Ovary (tissue), 10 donors: ENCODE measurements at places on chromosomes 2 and 18. TPM values are rescaled to one million over a fixed set of nuclear protein-coding genes. Genes with fewer than 3 reads are reported as not detected.

- DNase-seq, result no peak
These were observed 14.5 kb downstream of the VIT start for GRCh38 chr2:36710858-36711515.

GRCh38 chr18:51160646-51161045, 36.8 kb downstream of the MEX3C start:
- no peak for DNase-seq

DNA sequence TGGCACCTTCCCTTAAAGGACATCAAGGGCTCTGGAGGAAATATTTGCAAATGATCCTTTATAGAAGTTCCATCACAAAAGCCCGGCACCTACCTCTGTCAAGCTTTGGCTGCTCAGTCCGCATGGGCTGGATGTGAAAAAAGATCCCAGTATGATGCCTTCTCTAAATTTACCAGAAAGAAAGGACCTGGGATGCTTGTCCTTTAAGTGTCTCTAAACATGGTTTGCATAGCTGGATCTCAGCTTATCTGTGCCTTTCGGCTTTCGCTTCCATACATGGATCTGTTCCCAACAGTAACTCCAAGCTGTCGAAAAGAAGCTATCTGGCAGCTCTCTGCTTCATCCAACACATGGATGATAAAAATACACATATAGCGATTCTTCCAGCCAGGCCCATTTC, 60.4 kb upstream of the SLC8A1 start:
- DNase-seq, result no peak

DNA sequence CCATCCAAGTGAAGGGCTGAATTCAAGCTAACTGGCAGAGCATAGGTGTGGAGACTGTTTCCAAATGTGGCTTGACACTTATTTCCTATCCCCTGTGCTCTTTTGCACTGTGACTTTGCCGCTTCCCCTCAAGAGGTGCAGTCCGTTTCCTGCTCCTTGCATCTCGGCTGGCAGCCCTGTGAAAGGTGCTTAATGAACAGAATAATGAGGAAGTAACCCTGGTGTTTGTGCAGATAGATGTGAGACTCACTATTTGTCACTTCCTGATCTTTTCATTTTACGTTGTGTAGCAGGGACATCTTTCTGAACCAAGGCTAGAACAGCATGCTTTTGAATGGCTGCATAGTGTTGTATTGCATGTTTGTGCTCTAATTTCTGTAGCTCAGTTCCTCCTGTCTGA, 60.8 kb downstream of the CEP192 start:
- DNase-seq, result no peak

The RGPD3 gene
- 0.18 TPM for total RNA-seq

The DNAH7 gene
- 0.86 TPM for total RNA-seq

DNA sequence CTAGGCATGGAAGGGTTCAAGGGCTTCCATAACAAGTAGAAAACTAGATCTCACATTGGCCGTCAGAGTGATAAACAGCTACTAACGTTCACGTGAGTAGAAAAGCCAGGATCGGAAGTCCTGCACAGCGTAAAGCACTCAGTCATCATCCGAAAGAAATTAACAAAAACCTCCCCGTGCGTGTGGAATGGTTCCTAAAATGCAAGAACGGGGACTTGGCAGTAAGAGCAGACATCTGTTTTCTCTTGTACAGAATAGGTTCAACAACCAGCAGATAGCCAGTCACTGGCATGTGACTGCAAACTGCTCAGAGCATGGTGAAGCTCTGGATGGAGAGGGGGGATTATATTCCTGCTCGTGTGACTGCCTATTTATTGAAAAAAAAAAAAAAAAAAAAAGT, 106.9 kb upstream of the ITGB6 start:
- DNase-seq, result peak; percentile 49

- DNase-seq, result no peak
These were observed 87.1 kb downstream of the SS18 start for GRCh38 chr18:26003356-26003755.

DNA sequence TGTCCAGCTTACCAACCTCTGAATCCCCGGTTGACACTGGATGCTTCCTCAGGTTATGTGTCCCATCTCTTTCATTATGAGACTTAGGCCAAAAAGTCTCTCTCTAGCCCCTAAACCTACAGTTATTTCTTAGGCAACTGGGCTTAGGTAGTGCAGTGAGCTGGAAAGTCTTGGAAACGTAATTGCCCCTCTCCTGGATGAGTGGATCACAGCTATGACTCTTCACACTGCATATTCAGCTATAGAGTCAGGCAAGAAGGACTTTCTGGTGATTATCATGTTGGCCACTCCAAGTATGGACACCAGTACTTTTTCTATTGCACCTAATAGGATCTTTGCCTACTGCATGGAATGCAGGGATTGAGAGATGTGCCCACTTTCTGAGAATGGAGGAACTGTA, 458.3 kb upstream of the CELF4 start:
- no peak for DNase-seq

The CACNB4 gene
- 0.83 TPM for total RNA-seq

- no peak for DNase-seq
These were observed 347.9 kb downstream of the ADCYAP1 start for GRCh38 chr18:1252534-1252933.

GRCh38 chr18:57062178-57062577, 84.7 kb upstream of the BOD1L2 start:
- no peak for DNase-seq

GRCh38 chr2:6618201-6618600, 247.5 kb downstream of the CMPK2 start:
- DNase-seq, result no peak

DNA sequence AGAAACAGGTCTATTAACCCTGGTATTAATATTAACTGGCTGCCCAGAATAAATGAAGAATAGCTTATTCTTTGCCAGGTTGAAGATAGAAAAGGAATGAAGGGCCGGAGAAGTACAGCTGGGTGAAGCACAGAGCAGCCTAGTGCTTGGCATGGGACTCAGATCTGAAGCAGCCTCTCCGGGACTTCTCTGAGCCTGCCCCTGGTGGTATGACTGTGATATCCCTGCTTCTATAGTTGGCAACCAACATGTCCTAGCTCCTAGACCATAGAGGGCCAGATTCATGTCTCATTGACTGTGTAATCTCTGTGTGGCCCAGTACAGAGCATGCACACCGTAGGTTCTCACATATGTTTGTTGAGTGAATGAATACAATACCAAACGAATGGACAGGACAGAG, 107.8 kb downstream of the MSH2 start:
- DNase-seq, result no peak

- DNase-seq, result no peak
These were observed 95.8 kb upstream of the DPP10 start for GRCh38 chr2:114346658-114347057.

The SPTBN1 gene
- 290 TPM for total RNA-seq

DNA sequence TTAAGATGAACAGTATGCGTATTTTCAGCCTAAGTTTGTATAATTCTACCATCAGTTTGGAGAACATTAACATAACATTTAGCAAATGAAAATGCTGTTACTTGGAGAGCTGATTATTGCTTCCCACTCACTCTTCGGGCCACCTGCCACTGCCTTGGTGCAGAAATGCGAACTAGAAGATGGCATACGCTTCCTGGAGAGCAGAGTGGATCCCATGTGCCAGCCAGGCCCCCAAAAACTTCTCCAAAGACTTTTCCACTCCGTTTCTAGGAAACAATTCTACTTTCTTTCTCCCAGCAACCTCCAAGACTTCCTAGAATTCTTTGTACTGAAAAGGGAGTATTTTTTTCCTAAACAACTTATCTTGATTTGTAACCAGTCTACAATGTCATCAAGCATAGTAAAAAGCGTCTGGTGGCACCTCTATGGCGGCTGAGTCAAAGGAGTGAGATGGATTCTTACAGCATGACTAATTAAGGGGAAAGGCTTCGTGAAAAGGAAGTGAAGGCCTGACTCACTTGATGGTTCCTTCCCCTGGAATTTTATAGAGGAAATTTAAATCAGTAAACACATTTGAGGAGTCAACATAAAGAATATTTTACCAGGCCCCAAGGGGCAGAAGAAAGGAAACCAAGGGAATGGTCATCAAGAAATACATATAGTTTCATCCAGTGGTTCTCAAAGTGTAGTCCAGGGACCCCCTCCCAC, 36.6 kb downstream of the FEZ2 start:
- DNase-seq, result no peak

DNA sequence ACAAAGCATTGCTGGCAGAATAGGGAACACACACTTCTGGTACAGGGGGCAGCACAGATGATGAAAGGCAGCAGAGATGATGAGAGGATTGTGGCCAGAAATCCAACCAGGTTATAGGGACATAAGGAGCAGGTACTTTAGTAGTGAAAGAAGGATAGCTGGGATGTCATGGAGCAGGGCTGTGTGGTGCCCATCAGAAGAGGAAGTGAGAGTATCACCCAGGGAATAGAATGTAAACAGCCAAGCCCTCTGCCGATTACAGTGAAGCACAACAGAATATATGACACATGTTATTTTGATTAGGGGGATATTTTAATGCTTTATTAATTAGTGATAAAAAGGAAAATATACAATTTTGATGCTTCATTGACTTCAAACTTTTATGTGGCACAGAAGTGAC, 883.4 kb upstream of the CDH2 start:
- DNase-seq, result no peak

The INHA gene
- 54.4 TPM for total RNA-seq

- no peak for DNase-seq
These were observed 190.4 kb downstream of the MYO3B start for GRCh38 chr2:170368370-170368769.

DNA sequence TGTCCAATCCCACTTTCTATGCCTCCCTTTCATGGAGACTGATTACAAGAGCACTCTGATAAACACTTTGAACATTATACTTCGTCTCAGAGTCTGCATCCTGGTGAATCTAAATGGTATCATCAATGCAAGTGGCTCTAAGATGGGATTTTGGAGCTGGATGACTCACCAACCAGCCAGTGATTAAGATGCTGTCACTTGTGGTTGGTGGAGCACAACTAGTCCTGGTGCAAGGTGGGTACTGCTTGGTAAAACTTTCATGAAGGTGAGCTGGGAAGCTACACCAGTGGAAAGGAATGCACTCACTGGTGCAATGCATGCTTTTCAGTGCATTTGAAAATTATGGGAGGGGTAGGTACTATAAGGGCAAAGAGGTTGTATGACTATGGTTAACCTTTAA, 137.7 kb upstream of the TRIB2 start:
- no peak for DNase-seq

DNA sequence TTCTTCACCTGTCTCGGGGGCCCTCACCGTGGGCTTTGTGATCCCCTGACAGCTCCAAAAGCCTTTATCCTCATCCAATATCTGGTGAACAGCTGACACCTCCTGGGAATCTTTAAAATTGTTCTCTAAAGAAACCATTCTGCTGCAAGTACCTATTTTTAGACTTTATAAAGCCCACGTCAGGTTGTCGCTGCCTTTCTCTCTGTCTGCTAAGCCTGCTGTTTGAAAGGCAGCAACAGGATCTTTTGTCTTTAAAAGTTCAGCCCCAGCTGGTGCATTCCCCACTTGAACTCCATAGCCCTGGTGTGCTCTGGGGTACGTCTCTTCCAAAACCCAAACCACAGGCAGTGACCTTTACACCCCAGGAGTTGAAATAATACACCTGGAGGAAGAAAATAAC, 145.0 kb downstream of the NEDD4L start:
- no peak for DNase-seq

The PLA2R1 gene
- total RNA-seq, result 15.8 TPM

- no peak for DNase-seq
These were observed 225.6 kb downstream of the HDAC4 start for GRCh38 chr2:239175181-239175580.

DNA sequence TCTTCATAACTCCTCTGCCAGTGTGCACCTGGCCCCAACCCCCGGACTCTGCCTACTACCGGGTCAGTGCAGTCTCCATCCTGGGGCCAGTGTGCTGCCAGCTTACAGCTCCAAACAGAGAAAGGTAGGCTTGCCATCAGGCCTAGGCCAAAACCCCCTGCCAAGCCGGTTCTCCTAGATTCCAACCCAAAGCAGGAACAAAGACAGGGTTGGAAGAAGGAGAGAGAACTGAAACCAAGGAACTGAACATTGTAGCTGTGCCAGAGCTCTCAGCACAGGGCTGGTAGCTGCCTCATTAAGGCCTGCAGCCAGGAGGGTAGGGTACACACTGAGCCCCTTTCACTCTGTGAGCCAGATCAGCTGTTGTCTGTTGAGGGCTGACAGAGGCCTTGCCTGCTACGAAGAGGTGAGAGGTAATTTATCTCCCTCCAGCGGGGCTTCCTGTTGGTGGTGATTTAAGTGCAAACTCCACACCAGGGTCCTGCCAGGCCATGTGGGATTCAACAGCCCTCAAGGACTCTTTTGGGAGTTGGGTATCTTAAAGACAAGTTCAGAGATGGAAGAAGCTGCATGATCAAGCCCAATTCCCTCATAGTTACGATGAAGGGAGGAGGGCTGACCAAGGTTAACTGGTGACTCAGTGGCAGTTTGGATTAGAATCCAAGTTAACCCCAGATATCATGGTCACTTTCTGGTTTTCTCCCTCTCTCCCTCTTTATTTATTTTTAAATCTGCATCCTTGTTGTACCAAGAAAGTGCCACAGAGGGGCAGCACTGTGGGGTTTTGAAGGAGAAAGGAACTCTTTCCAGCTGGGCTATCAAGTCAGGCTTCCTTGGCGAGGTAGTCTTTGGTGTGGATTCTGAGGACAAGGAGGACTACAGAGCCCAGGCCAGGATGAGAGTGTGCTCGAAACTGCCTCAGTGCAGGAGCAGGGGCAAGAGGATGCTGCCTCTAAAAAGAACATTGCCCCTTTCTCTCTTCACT, 48.1 kb downstream of the CYRIA start:
- no peak for DNase-seq

GRCh38 chr2:84631047-84631446, 114.7 kb downstream of the DNAH6 start:
- no peak for DNase-seq

The DLX2 gene
- total RNA-seq, result not detected

GRCh38 chr2:179487010-179487731, 222.5 kb upstream of the SESTD1 start:
- DNase-seq, result no peak

The NEU2 gene
- total RNA-seq, result not detected

GRCh38 chr2:98382739-98383138, 36.5 kb downstream of the CNGA3 start:
- no peak for DNase-seq

GRCh38 chr2:109554758-109555157, 59.0 kb downstream of the SEPTIN10 start:
- DNase-seq, result no peak

- DNase-seq, result peak; percentile 65
These were observed 5.8 kb upstream of the MRPL33 start for GRCh38 chr2:27765621-27766286.

The PRSS56 gene
- 0.35 TPM for total RNA-seq

The MROH2A gene
- total RNA-seq, result not detected

- no peak for DNase-seq
These were observed 19.8 kb downstream of the CMPK2 start for GRCh38 chr2:6845903-6846302.

DNA sequence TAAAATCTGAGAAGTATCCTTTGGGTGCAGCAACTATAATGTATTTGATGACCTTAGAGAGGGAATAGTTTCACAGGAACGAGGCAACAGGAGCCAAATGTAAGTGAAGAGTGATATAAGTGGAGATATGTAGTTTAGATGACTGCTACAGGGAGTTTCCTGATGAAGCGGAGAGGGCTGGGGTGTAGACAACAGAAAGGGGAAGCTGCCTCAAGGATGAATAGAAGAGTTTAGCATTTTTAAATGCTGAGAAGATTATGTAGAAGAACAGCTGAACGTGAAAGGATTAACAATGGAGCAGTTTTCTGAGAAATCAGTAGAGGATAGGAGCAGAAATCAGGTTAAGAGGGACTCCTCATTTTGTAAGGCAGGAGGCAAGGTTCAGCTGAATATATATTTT, 133.3 kb downstream of the LCLAT1 start:
- no peak for DNase-seq

- DNase-seq, result no peak
These were observed 1.8 kb upstream of the IAH1 start for GRCh38 chr2:9472511-9472910.
